ENCODE measurements at places on chromosomes 7 and 10.

GRCh38 chr10:127013211-127013656, 108.0 kb downstream of the DOCK1 start:
- no peak for DNase-seq

- DNase-seq = no peak
Measured at GRCh38 chr10:95516774-95517373, 44.3 kb downstream of the SORBS1 start.

- no peak for DNase-seq
Measured at GRCh38 chr7:19526639-19527038, 182.2 kb downstream of the POLR1F start.

GRCh38 chr10:570628-571163, 118.8 kb downstream of the DIP2C start:
- DNase-seq = no peak
